ENCODE measurements at places on chromosomes 16 and 17. TPM values are rescaled to one million over a fixed set of nuclear protein-coding genes. Genes with fewer than 3 reads are reported as not detected.

DNA sequence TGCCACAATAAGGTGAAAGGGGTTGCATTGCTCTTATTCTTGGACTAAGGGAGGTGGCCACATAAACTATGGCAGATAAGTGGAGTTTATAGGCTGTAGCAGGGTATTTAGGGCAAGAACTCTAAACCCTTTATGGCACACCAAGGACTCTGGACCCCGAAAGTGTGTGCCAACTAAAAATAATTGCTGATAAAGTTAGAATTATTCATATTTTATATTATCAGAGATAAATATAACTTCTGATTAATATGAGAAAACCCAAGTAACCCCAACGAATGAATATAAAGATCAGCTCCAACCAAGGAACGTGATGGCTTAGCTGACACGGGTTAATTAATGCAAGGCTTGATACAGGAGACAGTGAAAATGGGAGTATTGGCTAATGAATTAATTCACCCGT lies 8.8 kb upstream of the SDR42E1 start:
- no peak for DNase-seq

- no peak for DNase-seq
Observed at GRCh38 chr17:38918916-38919315, 6.5 kb upstream of the LASP1NB start.

The FNDC8 gene
- not detected for total RNA-seq

GRCh38 chr17:1033503-1033902 lies 36.6 kb downstream of the TIMM22 start:
- no peak for DNase-seq

DNA sequence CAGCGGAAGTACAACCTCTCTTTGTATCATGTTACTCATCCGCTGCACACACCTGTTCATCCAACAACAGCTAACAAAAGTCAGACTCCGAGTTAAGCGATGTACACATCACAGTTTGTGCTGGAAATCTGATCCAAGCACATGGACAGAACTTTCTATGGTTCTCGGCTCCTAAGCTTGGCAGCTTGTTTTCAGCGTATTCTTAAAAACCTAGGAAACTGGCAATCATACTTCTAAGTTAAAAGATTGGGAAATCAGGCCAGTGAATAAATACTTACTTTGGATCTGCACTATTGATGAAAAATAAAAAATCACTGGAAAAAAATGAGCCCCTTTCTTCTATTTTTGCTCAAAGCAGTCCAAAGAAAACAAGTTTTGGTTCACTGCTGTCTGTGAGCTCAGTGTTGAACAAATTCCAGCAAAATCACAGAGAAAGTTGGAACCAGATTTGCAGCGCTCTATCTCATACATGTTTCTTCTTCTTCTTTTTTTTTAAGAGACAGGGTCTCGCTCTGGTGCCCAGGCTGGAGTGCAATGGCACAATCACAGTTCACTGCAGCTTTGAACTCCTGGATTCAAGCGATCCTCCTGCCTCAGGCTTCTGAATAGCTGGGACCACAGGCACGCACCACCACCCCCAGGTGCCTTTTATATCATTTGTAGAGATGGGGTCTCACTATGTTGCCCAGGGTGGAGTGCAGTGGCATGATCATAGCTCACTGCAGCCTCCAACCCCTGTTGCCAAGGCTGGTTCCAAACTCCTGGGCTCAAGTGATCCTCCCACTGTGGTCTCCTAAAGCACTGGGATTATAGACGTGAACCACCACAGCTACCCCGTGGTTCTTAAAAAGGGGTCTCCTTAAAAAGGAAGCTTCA lies 71.6 kb upstream of the CREBBP start:
- DNase-seq = no peak

The CD300H gene
- not detected for total RNA-seq

DNA sequence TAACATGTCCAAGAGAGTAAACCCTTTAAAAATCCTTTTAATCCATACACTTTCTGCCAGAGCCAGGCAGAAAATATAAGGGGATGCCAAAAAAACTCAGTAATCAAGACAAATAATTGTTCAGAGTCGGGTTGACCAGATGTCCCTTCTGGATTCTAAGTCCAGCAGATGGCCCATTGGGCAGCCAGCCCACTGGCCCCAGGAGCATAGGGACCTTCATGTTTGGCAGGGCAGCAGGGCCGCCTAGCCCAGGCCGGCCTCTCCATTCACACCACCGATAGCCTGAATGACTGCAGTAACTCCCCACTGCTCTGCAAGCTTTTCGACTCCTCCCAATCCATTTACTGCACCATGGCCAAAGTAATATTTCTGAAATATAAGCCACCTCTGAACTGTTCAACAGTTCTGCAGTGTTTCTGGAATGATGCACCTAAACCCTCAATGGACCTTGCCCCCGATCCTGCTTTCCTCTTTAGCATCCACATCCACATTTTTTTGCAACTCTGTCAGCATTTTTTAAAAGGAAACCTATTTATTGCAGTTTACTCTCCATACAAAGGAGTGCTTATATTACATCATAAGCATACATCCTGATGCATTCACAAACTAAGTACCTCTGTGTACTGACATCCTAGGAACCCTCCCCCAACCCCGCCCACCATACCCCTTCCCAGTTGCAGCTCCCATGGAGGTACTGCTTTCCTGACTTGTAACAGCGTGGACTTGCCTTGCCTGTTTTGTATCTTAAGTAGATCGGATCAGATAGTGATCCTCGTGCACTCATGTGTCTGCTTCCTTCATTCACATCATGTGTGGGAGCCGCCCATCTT lies 46.4 kb downstream of the LDHD start:
- DNase-seq = no peak

DNA sequence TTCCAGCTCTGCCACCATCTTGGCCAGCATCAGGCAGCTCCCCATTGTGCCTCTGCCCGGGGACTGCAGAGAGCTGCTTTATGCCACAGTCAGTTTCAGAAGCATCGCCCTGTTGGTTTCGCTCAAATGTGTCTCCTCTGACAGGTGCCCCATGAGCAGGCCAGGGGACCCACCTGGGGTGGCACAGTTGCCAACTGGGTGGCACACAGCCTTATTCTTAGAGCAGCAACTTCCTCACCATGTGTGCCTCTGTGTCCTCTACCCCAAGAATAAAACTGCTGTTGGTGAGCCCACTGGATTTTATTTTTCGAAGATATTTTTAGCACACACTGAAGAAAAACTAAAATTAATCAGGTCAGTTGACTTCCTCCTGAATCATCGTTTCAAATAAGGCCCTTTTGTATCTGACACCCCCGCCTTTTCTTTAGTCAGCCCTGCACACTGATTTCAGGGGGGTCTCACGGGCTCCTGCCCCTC lies 44.9 kb upstream of the CACNG5 start:
- DNase-seq = no peak

- DNase-seq = no peak
Observed at GRCh38 chr16:74146643-74147042, 150.0 kb upstream of the PSMD7 start.

DNA sequence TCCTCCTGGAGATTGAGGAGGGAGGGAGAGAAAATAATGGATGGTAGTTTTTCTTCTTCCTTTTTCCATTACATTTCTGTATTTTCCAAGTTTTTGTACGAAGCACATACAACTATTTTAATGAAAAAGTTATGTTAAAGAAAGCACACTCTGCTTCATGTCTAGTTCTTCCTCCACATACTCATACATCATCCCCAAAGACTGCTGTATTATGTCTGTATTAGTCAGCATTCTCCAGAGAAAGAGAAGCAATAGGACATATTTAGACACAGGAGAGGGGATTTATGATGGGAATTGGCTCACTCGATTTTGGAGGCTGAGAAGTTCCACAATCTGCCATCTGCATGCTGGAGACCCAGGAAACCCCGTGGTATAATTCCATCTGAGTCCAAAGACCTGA lies 10.1 kb upstream of the ACSM2A start:
- no peak for DNase-seq

DNA sequence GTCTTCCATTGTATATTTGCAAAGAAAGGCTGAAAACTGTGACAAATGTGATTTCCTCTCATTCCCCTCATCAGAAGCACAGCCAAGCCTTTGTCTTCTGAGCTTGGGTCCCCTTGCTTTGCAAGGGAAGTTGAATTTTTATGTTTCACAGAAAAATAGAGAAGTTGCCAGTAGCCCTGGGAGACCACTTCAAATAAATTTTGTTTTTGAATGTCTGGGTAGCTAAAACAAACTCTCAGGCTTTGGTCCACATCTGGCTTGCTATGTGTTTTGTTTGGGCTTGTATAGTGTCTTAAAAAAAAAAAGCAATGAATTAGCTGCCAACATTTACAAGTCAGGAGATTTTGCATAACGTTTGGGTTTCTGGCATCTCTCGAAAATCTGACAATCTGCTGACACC lies 24.1 kb downstream of the PIK3R6 start:
- no peak for DNase-seq

DNA sequence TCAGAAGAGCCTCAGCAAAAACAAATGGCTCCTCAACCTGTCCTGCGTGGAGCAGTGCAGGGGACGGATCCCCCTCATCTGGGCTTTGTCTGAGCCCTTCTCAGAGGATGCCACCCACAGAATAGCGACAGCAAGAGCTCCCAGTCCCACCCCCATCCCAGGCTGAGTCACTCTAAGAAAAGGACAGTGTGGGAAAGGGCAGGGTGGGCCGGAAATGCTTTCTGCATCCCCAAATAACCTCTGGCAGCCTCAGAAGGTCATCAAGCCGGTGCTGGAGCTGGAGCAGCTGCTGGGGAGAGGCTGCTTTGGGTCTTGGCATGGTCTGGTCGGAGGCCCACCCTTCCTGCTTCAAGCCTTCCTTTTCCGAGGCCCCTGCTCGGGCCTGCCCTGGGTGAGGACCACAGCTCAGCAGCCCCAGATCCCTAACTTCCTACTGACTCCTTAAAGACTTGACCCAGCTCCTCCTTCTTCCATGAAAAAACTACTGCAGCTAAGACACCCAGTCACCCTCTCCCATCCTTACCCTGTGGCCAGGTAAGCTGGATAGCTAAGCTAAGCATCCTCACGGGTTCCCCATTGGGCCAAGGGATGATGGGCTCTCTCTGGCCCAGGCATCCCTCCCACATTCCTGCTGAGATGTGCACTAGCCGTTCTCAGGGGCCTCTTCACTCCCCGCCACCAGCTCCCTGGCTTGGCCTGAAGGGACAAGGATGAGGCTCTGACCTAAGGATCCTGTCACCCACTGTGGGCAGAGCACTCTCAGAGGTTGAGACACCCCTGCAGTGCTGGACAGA lies 8.7 kb downstream of the SLC12A4 start:
- DNase-seq = no peak

- DNase-seq = no peak
Observed at GRCh38 chr16:2928796-2929195, 17.1 kb downstream of the FLYWCH1 start.

DNA sequence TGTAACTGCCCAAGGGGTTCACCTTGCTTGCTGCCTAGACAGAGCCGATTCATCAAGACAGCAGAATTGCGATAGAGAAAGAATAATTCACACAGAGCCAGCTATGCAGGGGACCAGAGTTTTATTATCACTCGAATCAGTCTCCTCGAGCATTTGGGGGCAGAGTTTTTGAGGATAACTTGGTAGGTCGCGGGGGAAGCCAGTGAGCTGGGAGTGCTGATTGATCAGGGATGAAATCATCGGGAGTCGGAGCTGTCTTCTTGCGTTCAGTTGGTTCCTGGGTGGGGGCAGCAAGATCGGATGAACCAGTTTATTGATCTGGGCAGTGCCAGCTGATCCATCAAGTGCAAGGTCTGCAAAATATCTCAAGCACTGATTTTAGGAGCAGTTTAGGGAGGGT lies 9.1 kb downstream of the ITGAM start:
- DNase-seq = no peak

GRCh38 chr17:13646411-13646810 lies 44.7 kb upstream of the HS3ST3A1 start:
- no peak for DNase-seq

DNA sequence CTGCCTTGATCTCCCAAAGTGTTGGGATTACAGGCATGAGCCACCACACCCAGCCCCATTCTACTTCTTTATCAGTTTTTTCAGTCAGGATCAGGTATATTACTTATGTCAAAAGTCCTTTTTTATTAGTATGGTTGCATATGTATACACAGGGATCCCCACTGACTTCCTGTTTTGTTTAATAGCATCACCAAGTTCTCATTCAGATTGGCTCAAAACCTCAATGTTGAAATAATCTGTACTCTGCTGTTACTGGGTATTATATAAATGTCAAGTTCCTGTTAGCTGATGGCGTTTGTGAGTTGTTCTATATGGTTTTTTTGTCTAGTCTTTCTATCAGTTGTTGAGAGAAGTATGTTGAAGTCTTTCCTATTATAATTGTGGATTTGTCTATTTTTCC lies 168.5 kb downstream of the BCAS3 start:
- DNase-seq = no peak

The SLC47A1 gene
- total RNA-seq = 15.4 TPM

- no peak for DNase-seq
Observed at GRCh38 chr16:4016658-4017057, 99.6 kb downstream of the ADCY9 start.

DNA sequence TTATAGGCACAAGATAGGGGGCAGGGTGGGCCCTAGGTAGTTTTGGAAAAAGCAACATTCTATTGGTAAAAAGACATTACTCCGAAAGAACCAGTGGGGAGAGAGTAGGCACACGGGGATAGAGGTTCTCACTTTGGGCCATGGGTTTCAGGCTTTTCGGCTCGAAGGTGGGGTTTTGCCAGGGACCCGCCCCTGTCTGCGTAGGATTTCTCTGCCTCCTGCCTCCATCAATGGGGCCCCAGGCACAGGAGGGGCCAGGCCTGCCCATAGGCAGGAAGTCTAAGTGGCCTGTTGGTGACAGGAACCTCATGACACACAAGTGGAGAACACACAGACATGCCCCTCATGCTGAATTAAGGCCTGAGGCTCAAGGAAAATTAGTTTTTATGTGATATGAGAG lies 57.5 kb downstream of the RNF213 start:
- no peak for DNase-seq

The FSCN2 gene
- total RNA-seq = 1.4 TPM

The CA4 gene
- 328 TPM for total RNA-seq

GRCh38 chr17:17518951-17519350 lies 22.8 kb upstream of the RASD1 start:
- no peak for DNase-seq

The CUEDC1 gene
- 36.9 TPM for total RNA-seq

The XAF1 gene
- 54.4 TPM for total RNA-seq

The CDRT15L2 gene
- total RNA-seq = not detected

GRCh38 chr16:1428511-1428910 lies 2.4 kb upstream of the PERCC1 start:
- DNase-seq = no peak

The AATK gene
- 14.2 TPM for total RNA-seq

DNA sequence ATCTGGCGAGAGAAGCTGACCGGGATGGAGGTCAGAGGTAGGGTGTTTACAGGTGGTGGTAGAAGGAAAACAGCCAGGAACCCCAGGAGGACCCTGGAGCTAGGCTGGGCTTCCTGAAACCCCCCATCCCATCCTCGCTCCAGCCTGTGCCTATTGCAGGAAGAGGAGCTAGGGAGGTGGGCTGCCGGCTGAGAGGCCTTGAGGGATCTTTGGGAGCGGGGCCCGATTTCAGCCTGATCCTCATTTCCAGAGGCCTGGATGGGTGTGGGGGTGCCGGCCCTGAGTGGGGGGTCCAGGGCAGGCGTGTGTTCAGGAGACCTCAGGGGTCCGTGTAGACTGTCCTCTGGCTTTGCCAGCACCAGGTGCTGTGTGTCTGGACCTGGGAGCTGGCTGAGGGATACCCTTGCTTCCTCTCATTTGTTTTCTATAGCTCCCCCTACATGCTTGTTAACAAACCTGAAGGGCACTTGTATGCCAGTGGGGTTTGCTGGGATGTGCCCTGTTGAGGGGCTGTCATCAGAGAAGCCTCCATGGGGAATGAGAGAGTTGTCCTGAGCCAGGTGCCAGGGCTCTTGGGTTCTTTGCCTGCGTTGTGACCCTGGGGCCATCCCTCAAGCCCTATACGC lies 18.9 kb upstream of the RAP1GAP2 start:
- DNase-seq = no peak
